Suppressor macrophage treated with lipopolysaccharide for 4 hours (primary cell): ENCODE measurements at places on chromosomes 13 and 19.

- no peak for DNase-seq
Measured at GRCh38 chr13:39406688-39407087, 196.3 kb downstream of the LHFPL6 start.

- DNase-seq, result no peak
Measured at GRCh38 chr13:62629618-62630017, 1214.0 kb upstream of the PCDH20 start.

DNA sequence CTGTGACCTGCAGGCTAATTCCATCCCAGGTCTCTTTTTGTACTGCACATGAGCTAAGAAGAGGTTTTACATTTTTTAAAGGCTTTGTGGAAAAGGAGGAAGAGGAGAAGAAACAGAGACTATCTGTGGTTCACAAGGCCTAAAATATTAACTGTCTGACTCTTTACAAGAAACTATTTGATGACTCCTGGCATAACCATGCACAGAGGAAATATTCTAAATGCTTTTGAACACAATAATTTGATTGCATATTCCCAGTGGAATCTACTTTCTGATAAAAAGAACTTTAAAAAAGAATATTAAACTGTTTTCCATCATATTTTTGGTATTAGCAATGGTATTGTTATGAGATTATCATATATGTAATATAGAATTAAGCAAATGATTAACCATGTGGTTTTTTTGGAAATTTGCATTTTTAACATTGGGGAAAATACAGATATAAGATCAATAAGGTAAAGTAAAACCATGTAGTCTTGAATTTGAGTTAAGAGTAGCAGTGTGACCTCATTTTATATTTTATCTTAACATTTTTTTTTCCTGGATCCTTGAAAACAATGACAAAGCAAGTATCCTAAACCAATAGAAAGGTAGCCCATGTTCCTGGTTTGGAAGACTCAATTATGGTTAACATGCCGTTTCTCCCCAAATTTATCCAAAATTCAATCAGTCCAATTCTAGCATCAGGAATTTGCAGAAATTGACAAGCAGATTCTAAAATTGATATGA is 251.0 kb downstream of the UQCRFS1 start:
- DNase-seq, result no peak

DNA sequence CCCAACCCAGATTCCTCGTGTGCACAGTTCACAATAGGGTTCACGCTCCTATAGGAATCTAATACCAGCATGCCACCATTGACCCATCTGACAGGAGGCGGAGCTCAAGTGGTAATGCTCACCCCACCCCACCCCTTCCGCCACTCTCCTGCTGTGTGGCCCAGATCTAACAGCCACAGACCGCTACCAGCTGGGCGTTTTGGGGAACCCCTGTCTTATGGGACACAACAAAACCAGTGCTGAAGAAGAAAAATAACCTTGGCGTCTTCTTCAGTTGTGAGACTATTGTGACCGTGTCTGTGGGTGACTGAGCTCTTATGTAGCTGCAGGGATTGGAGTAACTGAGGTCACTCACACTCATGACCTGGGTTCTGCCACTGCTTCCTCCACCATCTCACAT is 5.2 kb upstream of the OR10H1 start:
- no peak for DNase-seq
